Stimulated activated CD8-positive, alpha-beta memory T cell treated with anti-CD3 and anti-CD28 coated beads, Interleukin-2, amount 100 ng/mL, for 48 hours (primary cell): ENCODE measurements at places on chromosomes 5 and 9.

- no peak for DNase-seq
Observed at GRCh38 chr5:151195622-151196021, 28.3 kb downstream of the CCDC69 start.

- no peak for DNase-seq
Observed at GRCh38 chr9:76463211-76463610, 4.2 kb downstream of the GCNT1 start.

DNA sequence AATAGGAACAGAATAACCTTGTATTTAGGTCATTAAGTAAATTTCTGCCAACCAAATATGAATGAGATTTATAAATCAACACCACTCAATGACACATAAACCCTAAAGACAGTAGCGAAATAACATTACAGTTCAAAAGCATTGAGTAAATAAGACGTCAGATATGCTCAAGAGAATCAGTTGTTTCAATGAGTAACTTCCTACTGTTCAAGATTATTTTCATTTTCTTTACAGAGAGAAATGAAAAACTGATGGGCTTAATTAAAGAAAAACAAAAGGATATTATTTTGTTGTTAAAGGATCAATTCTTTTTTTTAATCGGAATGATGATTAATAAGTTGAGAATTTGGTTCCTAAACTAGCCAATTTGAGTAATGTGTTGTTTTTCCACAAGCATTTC is 150.1 kb downstream of the BNC2 start:
- DNase-seq = no peak

DNA sequence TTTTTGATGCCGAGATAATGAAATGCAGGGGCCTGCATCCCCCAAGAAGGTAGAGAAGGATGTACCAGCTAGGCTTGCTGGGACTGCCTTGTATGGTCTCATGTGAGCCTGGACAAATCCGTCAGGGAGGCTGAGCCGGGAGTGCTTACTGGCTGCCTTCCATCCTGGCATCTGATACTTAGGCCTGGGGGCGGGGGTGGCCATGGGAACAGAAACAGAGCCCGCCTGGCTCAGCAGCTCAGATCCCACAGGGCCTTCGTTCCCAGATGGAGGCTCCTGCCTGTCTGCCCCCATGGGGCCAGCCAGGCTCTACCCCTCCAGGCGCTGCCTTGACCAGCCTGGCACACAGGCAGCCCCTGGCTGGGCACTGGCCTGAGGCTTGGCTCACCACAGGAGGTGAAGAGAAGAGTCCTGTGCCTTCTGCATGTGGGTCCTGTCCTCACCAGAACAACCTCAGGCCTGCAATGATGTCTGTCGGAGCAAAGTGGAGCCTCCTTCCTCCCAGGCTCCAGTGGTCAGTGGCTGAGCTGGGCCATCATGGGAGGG is 10.5 kb upstream of the SPATA31E1 start:
- DNase-seq = no peak
